ENCODE measurements at places on chromosomes 11 and 22.

- DNase-seq = no peak
Observed at GRCh38 chr11:102293873-102294601, 23.2 kb upstream of the BIRC3 start.

- DNase-seq = no peak
Observed at GRCh38 chr11:39960206-39960605, 1499.2 kb downstream of the LRRC4C start.

DNA sequence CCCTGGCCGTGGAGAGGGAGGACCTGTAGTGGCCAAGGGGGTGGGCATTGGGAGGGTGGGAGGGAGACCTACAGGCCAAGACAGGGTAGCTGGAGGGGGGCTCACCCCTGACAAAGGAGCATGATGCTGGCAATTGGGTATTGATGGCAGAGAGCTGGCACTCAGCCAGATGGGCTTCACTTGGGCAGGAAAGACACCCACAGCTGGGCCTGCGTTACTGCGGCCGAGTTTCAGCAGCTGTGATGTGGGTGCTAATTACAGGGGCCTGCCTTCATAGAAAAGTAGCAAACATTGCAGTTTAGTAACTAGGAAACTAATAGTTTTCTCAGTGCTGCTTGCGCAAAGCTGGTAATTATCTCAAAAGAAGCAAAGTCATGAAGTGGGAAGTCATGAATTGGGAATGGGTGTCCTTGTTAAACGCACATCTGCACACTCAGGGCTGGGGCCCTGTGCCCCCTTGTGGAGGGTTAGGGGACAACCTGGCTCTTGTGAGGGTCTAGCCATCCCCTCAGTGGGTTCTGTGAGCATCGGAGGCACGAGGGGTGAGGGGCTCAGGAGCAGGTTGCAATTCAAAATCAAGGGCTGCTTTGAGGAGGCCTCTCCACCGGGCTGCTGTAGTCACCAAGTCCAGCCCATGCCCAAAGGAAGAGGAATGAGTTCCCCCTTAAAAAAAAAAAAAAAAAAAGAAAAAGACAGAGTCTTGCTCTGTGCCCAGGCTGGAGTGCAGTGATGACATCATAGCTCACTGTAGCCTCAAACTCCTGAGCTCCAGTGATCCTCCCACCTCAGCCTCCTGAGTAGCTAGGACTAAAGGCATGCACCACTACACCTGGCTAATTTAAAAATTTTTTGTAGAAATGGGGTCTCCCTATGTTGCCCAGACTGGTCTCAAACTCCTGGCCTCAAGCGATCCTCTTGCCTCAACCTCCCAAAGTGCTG lies 24.4 kb upstream of the TXNRD2 start:
- no peak for DNase-seq

- DNase-seq = no peak
Observed at GRCh38 chr11:76791861-76792260, 8.7 kb downstream of the TSKU start.

All from epithelial cell of prostate (primary cell).